ENCODE measurements at places on chromosomes 4 and X.
A peak's percentile ranks its signal among the peaks of the same experiment; 100 is the strongest.

DNA sequence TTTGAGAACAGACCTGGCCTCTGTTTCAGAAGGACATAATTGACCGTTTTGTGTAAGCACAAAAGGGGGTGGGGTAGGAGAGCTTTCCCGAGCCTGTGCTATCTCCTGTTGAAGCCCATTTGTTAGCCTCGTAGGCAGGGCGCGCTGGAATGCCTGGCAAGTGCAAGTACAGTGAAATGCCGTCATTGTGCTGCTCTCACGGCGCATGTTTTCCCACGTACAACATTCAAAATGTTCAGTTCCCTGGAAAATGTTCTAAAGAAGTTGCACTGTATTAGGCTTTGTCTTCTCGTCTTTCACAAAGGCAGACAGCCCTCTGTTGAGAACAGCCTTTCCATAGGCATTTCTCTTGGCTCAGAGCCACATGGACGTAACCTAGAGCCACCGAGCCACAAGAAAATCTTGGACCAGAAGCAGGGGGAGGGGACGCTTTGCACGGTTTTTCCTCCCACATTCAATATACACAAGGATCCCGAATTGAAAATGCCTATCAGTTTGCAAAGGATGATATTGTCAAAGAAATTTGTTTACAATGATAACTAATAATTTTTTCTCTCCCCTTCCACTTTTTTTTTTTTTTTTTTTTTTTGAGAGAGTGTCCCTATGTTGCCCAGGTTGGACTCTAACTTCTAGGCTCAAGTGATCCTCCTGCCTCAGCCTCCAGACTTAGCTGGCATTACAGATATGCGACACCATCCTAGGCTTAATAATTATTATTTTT, 54.6 kb upstream of the RAPGEF2 start:
- DNase-seq = no peak

GRCh38 chrX:14598330-14598729, 69.0 kb downstream of the GLRA2 start:
- no peak for DNase-seq

GRCh38 chrX:3044671-3045070, 3.4 kb downstream of the ARSF start:
- no peak for DNase-seq

GRCh38 chr4:82555276-82555675, 6.5 kb downstream of the TMEM150C start:
- no peak for DNase-seq

GRCh38 chr4:1231637-1232360, 17.1 kb downstream of the CTBP1 start:
- no peak for DNase-seq

- DNase-seq = no peak
Observed at GRCh38 chrX:15947648-15948317, 93.2 kb upstream of the AP1S2 start.

GRCh38 chr4:55725057-55725456, 89.0 kb upstream of the NMU start:
- no peak for DNase-seq

DNA sequence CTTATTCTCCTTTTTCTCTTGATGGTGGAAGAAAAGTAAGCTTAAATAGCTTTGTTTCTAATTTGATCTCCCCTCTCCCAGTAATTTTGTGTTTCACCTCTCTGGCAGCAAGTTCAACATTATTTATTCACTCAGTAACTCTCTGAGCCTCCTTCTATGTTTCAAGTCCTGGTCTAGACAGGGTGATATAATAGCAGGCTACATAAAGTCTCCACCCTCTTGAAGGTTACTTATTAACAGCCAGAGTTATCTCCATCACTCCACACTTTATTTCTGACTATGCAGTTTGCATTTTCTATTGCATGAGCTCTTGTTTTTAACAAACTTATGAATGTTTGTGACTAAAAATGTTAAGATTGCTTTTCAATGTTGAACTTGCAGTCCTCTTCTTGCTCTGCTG, 17.8 kb upstream of the ANOS1 start:
- no peak for DNase-seq

DNA sequence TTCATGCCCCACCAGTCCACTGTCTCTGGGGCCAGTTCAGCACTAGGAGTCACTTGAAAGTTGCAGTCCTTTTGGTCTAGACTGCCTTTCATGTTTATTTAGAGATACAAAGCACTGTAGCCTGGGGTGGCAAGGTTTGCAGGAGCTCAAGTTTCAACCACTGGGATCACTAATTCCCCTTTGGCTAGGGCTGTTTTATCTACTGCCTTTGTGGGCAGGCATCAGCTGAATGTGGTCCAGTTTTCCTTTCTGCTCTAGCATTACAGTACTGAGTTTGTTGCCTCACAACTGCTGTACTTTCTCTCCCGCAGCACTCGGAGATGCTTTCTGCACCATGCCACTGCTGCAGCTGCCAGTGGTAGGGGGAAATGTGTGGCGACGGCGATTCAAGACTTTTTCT, 222.3 kb upstream of the HDX start:
- no peak for DNase-seq

- peak; percentile 63 for DNase-seq
Observed at GRCh38 chrX:119693040-119693995, at the start of gene SEPTIN6. Gene SEPTIN6, minus strand, starts transcription at chrX:119693168. Its CDS starts 63 bp downstream, at chrX:119693105.

- DNase-seq = no peak
Observed at GRCh38 chr4:6728320-6729029, 12.5 kb downstream of the BLOC1S4 start.

DNA sequence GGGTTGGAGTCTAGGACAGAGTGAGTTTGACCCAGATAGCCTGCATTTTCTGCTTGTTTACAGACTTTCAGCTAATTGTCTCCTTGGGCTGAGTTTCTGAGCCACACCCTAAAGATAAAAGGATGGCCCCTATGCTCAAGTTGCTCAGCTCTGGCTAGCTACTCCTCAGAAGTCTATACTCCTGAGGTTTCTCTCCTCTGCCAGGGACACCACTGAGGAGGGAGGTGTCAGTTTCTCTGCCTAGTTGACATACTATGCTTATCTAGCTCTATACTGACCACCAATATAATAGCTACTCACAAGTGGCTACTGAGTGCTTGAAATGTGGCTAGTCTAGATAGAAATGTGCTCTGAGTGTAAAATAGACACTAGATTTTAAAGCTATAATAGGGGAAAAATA, 23.6 kb downstream of the HADH start:
- DNase-seq = no peak

- DNase-seq = no peak
Observed at GRCh38 chr4:181478656-181479055, 764.5 kb upstream of the TENM3 start.

GRCh38 chr4:962231-963208, 10.8 kb downstream of the DGKQ start:
- DNase-seq = no peak

DNA sequence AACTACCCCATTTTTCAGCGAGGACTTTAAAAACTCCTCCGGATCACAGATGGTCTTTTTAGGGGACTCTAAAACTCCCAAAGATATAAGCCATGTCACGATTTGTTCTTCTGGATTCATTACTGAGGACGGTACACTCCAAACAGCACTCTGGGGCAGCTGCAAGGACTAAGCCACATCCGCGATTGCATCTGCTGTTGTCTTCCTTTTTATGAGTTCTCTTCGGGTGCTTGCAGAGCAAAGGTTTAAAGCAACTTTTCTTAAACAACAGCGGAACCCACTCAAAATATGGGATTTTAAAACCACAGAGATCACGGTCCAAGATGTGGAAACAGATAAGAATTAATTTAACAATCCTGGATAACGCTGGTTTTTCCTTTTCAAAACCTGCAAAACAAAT, at the start of gene ARHGEF6:
TSS of gene ARHGEF6 (minus strand) at position 170 of the 400 bp plus-strand sequence. CDS start at position 120, 50 bp downstream.
- DNase-seq = peak; percentile 14

GRCh38 chr4:81688085-81688484, 216.4 kb upstream of the RASGEF1B start:
- no peak for DNase-seq

GRCh38 chr4:140223056-140223810, 69.2 kb upstream of the MAML3 start:
- DNase-seq = no peak

DNA sequence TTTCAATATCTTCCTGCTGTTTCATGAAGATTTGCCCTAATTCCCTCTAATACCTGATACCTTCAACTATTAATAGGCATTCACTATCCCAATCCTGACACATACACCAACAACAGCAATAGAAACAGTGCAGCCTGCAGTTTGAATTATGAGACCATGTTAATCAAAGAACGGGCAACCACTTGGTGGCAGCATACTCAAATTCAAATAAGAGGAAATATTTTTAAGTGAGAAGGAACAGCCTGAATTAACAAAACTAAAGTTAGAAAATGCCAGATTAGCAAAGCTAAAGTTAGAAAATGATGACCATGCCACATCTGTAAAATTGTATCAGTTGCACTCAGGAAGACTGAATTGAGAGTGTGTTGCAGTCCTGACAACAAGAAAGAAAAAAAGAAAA, 204.9 kb downstream of the SMARCA1 start:
- DNase-seq = no peak

DNA sequence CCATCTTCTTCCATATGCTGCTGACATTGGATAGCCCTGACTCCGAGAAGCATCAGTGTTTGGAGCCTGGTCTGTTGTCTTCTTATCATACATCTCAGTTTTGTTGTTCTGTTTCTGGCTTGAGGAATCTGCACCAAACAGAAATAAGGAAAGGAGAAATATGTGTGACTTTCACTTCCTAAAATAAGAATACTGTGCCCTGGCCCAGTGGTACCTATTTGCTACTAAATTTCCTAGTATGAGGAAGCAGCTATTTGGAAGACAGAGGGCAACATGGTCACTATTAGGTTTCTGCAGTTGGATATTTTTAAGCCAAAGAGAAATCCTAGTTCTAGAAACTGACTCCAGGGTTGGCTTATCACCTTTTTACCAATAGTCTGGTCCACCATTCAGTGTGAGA, 16.8 kb downstream of the CT47C1 start:
- peak; percentile 29 for DNase-seq

GRCh38 chrX:125765347-125765746, 400.7 kb downstream of the DCAF12L2 start:
- no peak for DNase-seq

DNA sequence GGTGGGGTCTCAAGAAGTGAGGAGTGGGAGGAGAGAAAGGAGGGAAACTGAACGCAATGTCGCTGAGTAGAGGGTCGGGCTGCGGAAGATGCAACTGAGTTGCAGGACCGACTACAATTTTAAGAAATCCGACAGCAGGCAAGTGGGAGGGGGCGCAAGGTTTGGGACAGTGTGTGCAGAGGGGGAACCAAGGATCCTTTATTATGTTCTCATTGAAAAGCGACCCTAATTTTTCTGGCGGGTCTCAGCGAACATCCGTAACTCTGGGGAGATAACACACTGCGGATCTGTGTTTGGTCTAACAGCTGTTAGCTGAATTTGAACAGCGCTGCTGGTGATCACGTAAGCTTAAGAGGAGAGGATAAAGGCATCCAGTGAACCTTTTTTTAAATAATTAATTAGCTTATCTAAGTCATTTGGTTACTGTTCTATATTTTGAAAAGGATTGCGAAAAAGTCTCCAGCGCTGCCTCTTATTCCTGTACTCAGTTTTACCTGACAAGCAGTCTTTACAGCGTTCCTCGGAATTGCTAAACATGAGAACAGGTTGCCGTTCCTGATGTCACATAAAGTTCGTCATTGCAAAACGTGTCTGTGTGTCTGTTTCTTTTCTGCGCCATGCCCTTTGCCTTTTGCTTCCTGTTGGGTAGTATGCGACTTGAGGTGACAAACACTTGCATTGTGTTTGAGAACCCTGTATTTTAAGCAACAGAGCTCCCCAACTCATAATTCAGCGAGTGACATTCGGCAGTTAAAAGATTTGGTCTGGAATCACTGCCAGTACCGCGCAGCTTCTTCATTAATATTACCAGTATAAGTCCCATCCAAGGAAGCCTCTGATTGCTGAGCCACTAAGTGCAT, 1.3 kb downstream of the HTR2C start:
- DNase-seq = no peak

DNA sequence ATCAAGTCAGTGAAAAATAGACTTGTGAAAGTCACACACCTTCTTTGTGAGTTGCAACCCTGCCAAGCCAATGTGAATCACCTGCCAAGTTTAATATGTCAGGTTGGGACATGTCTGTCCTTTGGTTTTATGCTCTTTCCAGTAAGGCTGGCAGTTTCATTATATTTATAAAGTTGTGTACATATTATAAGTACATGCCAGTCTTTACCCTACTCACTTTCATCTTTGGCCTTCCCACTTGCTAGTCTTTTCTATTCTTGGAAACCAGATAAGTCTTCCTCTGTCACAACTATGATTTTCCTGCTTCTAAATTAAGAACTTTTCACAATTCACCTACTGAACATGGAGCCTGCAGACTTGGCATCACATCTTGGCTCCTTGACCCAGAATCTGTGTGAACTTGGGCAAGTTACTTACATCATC, 680.7 kb upstream of the BOD1L1 start:
- DNase-seq = no peak

- DNase-seq = no peak
Observed at GRCh38 chrX:139691843-139692505, 16.0 kb downstream of the MCF2 start.

DNA sequence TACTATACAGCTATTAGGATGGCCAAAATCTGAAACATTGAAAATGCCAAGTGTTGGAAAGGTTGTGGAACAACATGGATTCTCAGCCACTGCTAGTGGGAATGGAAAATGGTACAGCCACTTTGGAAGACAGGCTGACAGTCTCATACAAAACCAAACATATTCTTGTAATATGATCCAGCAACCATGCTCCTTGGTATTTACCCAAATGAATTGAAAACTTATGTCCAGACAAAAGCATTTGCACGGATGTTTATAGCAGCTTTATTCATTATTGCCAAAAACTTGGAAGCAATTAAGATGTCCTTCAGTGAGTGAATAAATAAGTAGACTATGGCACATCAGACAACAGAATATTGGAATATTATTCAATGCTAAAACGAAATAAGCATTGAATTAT, 105.8 kb upstream of the DCLK2 start:
- DNase-seq = no peak

- no peak for DNase-seq
Observed at GRCh38 chr4:25069014-25069413, 38.3 kb upstream of the LGI2 start.

DNA sequence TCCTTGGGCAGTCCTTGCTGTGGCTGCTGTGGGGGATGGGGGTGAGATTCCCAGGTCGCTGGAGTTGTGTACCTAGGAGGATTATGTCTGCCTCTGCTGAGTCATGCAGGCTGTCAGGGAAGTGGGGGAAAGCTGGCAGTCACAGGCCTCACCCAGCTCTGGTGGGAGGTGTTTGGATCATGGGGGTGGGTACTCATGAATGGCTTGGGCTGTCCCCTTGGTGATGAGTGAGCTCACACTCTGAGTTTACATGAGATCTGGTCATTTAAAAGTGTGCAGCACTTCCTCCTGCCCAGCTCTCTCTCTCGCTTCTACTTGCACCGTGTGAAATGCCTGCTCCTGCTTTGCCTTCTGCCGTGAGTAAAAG, 24.6 kb upstream of the PDLIM3 start:
- DNase-seq = no peak
